Activated CD4-positive, alpha-beta T cell treated with anti-CD3 and anti-CD28 coated beads, Interleukin-2, Interleukin-6, amounts not matched to agents 100 ng/mL and 50 ng/mL, durations not matched to agents 16 hours and 8 hours (primary cell): ENCODE measurements at places on chromosomes 3 and 15.

- DNase-seq = no peak
Observed at GRCh38 chr3:87335931-87336330, 59.5 kb upstream of the POU1F1 start.

GRCh38 chr3:176994891-176995781 lies 202.1 kb downstream of the TBL1XR1 start:
- peak; percentile 39 for DNase-seq

DNA sequence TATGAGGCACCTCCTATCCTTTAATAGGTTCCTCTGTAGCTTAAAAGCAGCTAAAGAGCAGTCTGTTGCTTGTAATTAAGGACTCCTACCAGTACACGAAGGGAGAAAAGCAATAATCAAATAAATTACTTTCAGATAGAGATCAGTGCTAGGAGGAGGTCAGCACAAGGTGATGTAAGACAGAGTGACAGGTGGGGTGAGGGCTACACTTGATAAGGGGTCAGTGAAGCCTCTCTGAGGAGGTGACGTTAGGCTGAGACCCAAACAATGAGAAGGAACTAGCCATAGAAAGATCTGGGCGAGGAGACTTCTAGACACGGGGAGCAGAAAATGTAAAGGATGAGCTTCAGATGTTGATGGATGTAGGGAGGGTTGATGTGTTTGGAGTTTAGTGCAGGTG lies 57.7 kb upstream of the BLM start:
- DNase-seq = no peak

- DNase-seq = no peak
Observed at GRCh38 chr3:133983576-133984560, 45.9 kb downstream of the SLCO2A1 start.

DNA sequence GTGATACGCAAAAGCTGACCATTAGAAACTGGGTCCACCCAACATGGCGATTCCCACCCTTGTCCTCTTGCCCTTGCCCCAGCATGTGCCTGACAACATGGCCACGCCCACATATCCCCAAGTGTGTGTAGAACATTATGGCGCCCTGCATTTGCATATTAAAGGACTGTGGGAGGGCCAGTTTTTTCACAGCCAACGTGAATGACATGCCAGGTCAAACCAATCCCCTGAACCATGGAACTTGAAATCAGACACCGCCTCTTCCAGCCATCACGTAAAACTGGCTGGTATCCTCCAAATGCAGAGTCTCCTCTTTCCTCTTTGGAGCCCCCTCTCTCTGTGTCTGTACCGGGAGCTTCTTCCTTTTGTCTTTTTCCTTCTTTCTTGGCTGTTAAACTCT lies 156.7 kb upstream of the EPHA6 start:
- no peak for DNase-seq

DNA sequence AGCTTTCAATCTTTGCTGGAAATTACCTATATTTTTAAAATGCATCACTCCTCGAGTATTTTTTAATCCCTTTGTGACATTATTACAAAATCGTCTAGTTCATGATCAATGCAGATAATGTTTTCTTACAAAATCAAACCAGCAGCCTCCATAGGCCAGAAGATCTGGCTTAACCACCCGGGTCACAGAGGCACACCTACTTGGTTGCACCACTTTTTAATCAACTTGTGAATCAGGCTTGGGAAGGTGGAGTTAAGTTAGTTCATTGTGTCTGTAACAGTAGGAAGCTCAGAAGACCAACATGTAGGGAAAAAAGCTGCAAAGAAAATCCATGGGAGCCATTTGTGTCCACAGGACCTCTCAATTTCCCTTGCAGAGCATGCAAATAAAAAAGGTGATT lies 148.0 kb downstream of the TP63 start:
- DNase-seq = no peak

- DNase-seq = no peak
Observed at GRCh38 chr3:196237203-196237602, 20.9 kb downstream of the SLC51A start.

GRCh38 chr15:80873366-80873952 lies 94.3 kb downstream of the CEMIP start:
- no peak for DNase-seq

GRCh38 chr3:126126811-126127431 lies 43.0 kb upstream of the SLC41A3 start:
- no peak for DNase-seq

- no peak for DNase-seq
Observed at GRCh38 chr3:186523434-186523833, 20.7 kb downstream of the CRYGS start.

DNA sequence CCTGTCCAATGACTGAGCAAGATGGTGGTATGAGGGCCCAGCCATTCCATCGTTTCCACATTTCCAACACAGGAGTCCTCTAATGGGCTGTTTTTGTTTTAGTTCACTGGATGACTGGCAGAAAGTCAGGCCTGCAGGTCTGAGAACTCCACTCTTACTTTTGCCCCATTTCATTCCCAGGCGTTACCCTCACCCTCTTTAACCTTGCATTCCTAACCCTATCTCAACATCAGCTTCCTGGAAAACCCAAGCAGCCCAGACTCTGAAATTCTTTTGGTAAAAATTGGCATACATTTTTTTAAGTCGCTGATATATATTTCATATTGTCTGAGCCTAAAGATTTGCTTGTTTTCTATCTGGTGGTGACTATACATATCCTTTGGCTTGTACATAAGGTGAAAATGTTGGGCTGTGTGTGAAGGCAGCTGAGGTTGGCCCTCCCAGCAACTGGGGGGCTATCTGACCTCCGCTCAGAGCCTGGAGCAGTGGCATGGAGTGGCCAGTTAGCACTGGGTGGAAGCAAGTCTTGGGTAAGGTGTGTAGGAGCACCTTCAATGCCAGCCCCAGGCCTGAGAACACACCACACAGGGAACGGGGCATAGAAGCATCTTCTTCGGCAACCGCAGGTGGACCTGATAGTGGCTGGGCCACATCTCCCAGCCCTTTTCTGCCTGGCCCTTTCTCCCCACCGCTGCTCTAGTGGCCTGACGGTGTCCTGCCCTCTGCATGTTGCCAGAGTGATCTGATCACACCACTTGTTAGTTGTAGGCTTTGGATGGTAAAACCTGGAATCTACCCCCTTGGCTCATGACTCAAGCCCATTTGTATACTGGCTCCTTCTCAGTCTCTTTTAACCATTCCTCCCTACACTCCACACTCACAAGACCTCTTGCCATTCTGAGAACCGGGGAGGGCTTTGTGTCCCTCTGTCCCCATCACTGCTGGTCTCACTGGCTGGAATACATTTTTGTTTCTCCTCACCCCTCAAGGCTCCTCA lies 50.0 kb downstream of the AMOTL2 start:
- no peak for DNase-seq

GRCh38 chr3:15286022-15286421 lies 46.4 kb downstream of the SH3BP5 start:
- DNase-seq = no peak

GRCh38 chr15:50107591-50108408 lies 11.2 kb downstream of the ATP8B4 start:
- peak; percentile 90 for DNase-seq

DNA sequence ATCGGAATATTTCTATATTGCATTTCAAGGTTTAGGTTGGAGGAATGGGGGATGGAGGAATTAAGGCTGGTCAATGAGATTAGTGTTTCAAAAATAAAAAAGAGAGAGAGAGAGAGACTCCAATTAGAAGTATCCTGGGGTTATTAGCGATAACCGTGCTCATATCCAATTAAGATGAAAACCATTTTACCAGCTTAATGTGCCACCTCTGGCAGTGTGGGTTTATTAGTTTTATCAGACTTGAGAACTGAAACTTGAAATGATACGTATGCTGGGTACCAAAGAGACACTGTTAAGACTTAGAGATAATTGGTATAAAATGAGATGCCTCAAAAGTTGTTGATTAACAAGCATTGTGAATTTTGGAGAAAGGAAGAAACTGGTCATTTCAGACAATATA lies 251.5 kb upstream of the NR2F2 start:
- no peak for DNase-seq

- DNase-seq = peak; percentile 69
Observed at GRCh38 chr15:48965972-48966371, 2.3 kb upstream of the SHC4 start.

DNA sequence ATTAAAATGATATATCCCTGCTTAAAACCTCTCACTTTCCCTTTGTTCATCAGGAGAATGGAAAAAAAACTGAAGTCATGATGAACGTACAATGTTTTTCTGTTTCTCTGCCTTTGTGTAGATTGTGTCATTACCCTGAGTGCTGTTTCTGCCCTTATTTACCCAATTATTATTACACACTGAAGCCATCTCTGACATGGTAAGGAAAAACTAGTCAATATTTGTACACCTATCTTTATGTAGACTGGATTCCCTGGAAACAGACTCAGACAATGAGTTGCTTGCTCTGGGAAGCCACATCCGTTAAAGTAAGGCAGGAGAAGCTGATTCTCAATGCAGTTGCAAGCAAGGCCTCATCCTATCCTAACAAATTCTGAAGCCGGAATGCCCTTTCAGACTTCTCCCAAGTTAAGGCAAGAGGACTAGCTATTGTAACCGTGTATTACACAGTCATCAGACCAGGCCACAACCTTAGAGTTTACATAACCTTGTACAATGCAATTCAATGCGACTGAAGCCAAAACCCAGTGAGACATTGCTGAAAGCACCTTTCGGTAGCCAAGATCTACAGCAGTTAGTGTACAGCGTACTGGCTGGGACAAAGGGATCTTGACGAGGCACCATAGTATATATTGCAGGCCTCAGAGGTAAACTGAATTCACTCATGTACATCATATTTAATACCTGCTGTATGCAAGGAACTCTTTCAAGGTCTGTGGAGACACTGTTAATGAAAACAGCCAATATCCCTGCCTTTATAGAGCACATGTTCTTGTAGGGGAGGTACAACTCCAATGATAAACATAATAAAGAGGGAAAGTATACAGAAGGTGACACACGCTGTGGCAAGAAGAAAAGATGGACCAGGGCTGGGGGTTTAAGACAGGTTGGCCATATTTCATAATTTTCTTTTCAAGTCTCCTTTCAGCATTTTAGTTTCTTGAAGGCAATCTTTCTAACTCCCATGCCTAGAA lies 1040.8 kb upstream of the SEMA6D start:
- no peak for DNase-seq

DNA sequence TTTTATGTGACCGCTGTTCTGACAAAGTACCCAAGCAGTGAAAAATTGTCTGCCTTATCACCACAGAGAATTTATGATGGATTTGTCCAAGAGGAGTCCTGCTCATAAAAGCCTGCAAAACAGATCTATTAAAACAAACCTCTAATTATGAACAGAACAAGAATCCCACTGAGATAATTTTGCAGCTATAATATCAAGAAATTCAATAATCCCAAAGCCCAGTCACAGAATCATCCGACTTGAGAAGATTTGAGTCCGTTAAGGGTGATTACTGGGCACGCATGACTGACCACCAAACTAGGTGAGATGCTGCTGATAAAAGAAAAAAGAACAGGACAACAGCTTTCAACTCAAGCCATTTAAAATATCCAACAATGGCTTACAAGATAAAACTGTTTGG lies 231.0 kb upstream of the WNT5A start:
- DNase-seq = no peak

DNA sequence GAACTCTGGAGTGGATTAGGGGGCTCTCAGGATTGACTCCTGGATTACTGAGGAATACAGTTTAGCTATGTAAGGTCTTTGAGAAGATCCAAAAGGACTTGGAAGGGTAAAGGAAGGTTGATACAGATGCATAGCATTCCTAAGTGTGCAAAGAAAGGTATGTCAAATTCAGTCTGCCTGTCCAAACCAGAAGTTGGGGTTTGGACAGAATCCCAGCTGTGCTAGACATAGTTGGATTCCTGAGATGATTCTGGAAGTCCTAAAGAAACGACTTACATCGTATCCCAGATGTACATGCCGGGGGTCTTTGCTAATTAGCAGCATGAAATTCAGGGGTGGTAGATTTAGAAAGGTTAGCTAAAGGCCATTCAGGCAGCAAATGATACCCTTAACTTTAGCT lies 97.7 kb upstream of the TSPAN3 start:
- DNase-seq = no peak

DNA sequence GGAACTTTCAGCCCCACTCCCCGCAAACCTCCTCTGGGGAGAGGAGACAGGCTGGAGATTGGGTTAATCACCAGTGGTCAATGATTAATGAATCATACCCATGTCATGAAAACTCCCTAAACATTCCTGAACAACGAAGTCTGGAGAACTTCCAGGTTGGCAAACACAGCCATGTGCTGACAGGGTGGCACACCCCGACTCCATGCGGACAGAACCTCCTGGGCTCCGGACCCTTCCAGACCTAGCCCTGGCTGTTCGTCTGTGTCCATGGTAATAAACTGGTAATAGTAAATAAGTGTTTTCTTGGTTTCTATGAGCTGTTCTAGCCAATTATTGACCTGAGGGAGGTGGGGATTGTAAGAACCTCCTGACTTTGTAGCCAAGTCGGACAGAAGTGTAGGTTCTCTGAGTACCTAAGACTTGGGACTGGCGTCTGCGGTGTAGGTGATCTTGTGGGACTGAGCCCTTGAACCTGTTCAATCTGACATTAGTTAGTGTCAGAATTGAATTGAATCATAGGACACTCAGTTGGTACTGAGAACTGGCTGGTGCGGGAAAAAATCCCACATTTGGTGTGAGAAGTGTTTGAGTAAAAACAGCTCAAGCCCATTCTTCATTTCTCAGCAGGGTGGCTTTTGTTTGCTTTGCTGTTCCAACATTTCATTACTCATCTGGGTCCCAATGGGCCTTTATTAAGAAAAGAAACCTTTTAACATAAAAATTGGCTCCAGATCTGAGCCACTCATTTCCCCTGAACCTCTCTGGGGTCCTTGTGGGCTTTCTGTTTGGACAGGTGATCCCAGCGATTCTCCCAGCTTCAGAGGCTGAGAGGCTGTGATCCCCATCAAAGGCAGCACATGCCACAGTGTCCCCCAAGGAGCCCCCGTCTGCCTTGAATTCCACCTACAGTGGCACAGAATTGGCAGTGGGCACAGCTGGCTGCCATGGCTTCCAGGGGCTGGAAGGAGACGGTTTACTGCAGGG lies 151.0 kb downstream of the TJP1 start:
- no peak for DNase-seq

DNA sequence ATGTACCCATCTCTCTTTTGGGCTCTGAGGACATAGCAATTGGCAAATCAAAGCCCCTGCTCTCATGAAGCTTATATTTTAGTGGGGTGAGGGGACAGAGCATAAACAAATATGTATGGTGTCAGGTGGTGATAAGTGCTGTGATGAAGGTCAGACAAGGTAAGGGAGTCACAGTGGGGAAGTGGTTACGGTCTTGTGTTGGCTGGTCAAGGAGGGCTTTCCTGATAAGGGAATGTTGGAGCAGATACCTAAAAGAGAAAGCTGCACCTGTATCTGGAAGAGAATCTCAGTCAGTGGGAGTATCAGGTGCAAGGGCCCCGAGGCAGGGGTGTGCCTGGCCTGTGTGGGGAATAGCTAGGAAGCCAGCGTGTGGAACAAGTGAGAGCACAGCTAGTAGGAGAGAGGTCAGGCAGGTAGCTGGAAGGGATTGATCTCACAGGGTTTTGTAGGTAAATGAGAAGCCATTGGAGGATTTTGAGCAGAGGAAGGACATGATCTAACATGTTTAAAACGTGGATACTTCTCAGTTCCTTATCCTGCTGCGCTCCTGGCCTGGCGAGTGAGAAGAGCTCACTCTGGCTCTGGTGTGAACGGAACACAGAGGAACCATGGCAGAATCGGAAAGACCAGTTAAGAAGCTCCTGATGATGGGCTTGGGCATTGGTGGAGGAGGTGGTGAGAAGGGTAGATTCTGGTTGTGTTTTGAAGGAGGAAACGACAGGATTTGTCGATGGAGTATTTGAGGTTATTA lies 35.5 kb downstream of the MRAS start:
- no peak for DNase-seq

- no peak for DNase-seq
Observed at GRCh38 chr3:78066287-78066686, 1026.4 kb downstream of the ROBO2 start.
